ENCODE measurements at places on chromosomes 1 and 21.

- no peak for DNase-seq
Measured at GRCh38 chr1:210081494-210081893, 143.5 kb downstream of the SYT14 start.

GRCh38 chr1:211352465-211352864, 25.8 kb downstream of the TRAF5 start:
- no peak for DNase-seq

- DNase-seq = no peak
Measured at GRCh38 chr21:40313260-40313659, 446.0 kb downstream of the PCP4 start.

GRCh38 chr1:198880818-198881597, 242.2 kb downstream of the PTPRC start:
- no peak for DNase-seq

- DNase-seq = no peak
Measured at GRCh38 chr1:248926401-248927182, 20.6 kb downstream of the PGBD2 start.

- DNase-seq = no peak
Measured at GRCh38 chr1:76843821-76844464, 23.3 kb upstream of the ST6GALNAC5 start.

DNA sequence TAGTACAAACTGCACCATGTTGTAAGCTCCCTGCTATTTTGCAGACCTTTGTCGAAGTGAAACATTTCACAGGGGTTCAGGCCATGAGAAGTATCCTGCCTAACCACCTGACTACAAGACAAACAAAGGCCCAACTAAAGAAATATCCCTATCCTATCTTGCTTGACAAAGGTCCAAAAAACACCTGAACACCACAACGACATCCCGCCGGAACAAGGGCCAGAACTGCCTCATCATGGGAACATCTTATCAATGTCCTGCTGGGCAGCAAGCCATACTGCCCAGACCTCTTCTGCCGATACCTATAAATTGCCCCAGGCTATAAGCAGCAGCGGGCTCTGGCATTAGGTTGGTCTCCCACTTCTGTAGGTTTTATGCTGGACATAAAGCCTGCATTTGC, 12.3 kb downstream of the MYSM1 start:
- DNase-seq = no peak

DNA sequence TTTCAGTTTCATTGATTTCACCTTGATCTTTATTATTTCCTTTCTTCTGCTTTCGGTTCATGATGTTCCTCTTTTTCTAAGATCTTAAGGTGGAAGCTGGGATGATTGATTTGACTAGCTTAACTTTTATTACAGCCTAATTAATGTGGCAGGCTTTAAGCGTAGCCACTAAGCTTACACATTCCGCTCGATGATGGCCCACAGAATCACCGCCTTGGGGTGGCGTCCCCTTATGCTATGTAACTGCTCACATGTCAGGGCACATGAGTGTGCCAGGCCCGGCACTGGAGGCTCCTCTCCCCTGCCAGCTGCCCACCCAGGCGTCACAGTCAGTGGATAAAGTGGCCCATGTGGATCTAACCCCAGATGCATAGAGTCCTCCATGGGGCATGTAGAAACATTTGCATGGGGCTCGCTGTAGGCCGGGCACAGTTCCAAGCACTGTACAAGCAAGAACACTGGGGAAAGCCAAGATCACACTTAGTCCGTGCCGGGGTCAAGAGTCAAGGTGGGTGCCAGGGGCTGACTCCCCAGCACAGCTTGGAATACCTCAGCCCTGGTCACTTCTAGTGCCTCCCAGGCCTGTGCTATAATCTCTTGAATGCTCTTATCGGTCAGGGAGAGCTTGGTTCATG, 41.7 kb downstream of the PKNOX1 start:
- DNase-seq = no peak
